ENCODE measurements at places on chromosomes 7 and 10.

- DNase-seq, result no peak
These were observed 16.7 kb downstream of the INPP5A start for GRCh38 chr10:132554053-132554990.

DNA sequence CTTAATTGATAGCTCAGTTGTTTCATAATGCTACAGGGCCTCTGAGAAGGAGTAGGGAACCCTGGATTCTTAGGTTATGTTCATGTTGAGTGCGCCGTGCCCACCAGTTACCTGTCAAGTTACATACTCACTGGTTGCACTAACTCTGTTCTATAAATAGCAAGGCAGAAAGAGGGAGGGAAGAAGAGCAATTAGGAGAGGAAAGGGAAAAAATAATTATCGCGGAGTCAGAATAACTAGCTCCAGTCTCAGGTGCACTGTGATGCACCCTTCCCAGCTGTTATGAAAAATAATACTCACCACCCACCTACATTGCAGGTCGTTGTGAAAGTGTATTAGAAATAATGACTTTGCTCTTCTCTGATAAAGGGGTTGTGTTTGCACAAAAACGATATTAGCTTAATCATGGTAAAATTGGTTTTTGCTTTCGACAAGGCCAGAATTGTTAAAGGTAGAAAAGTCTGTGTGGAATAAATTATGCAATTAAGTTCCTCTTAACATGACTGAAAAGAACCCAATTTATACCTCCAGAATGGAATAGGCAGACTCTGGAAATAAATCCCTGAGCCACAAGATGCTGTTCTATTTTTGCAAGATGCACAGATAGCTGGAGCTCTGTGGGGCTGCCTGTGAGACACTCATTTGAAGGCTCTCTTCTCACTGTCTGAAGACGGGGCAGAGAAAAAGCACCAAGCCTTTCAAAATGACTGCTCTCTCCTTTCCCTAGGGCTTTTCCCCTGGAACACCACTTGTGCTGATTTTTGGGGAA, 137.6 kb upstream of the PITRM1 start:
- no peak for DNase-seq

DNA sequence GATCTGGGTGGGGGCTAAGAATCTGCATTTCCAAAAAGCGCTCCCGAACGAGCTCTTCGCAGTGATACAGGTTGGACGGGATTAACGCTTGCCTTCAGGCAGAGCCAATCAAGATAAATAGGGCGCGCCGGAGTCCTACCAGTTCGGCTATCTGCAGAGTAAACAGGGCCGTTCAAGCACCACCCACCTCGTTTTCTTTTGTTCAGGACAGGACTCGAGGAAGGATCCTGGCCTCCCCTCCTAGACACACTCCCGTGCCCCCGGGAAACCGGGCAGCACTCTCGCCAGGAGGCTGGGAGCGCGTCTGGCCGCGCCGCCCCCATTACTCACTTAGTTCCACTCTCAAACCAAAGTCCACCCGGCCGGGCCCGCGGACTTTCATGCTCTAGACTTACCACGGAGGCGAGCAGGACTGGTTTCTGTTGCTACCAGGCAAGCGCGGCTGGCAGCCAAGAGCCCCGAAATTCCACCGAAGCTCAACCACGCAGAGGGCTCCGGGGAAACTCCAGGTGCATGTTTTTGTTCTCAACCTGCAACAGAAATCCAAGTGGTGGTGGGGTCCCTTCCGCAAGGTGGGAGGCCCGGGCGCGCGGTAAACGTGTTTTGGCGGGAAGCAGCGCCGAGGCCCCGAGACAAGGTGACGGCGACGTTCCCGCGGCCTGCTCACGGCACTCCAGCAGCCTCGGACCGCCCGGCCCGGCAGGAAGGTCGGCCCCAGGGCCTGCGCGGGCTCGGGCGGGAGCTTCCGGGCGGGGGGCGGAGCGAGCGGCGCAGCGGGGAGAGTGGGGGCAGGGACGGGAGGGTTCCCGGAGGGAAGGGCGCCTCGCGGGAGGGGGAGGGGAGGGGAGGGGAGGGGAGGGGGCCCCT, 12.7 kb downstream of the HNRNPF start:
- peak; percentile 17 for DNase-seq

- no peak for DNase-seq
These were observed 28.7 kb downstream of the ERLIN1 start for GRCh38 chr10:100157156-100157555.

GRCh38 chr7:132518102-132518838, 58.0 kb downstream of the PLXNA4 start:
- DNase-seq, result no peak

GRCh38 chr7:370259-370625, 80.3 kb downstream of the FOXL3 start:
- DNase-seq, result no peak

GRCh38 chr10:124573726-124574455, 112.3 kb downstream of the LHPP start:
- no peak for DNase-seq

DNA sequence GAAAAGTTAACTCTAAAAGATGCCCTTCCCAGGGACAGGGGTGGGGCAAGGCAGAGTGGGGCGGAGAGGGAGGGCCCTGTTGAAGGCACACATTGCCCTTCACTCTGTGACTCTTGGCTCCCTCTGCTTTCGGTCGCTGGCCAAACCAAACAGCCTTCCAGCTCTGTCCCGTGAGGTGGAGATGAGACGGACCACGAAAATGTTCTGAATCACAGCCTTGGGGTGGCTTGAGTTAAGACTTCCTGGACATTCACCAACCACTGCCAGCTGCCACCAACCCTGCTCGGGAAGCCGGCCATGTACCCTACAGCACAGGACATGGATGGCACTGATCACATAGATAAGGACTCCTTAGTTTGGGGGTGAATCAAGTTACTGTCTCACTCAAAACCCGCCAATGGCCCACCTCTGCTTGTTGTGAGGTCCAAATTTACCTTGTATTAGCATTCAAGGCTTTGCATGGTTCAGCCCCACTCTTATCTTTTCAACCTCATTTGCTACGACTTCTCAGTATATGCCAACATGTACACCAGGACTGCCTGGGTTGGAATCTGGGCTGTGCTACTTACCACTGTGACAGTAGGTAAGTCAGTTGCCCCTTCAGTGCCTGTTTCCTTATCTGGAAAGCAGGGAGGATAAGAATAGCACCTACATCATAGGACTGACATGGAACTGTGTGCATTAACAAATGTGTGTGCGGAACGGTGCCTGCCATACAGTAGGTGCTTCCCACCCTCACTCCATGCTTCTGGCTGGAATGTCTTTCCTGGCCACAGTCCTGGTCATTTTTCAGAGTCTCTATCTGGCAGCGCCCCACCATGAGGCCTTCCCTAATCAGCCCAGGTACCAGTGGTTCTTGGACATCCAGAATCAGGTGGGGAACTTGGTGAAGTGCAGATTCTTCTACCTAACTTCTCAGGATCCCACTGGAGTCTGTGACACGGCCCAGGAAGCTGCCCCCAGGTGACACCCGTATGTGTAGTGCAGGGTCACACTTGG, 28.0 kb downstream of the ITPRIP start:
- DNase-seq, result no peak

DNA sequence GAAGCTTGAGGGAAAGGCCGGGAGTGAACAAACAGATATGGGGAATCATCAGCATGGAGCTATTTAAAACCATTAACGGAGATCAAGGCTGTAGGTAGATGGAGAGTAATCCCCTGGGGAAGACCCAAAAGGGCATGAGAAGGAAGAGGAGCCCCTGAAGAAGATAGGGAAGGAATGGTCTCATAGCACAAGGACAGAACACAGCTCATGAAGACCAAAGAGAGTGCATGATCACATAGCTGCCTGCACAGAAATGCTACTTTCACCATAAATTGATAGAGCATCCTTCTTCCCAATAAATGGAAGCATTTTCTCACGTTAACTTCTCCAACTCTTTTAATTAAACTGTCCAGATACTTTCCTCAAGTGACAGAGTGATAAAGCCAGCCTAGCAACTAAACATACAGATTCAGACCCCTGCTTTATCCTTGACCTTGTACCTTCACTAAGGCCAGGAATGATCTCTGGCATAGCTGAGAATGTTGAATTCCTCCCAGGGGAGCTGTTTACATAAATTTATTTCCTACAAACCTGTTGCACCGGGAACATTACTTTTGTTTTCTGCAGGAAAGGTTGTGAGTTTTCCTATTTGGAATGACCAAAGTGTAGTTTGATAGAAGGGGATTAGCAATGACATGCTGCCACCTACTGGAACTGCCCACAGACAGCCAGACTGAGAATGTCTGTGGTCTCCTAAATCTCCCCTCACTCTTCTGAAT, 110.8 kb upstream of the LRGUK start:
- peak; percentile 59 for DNase-seq

Data from NCI-H1092 (cell line).